ENCODE measurements at places on chromosomes 2 and 18.

GRCh38 chr2:109173311-109174171, 44.5 kb downstream of the SH3RF3 start:
- no peak for DNase-seq

DNA sequence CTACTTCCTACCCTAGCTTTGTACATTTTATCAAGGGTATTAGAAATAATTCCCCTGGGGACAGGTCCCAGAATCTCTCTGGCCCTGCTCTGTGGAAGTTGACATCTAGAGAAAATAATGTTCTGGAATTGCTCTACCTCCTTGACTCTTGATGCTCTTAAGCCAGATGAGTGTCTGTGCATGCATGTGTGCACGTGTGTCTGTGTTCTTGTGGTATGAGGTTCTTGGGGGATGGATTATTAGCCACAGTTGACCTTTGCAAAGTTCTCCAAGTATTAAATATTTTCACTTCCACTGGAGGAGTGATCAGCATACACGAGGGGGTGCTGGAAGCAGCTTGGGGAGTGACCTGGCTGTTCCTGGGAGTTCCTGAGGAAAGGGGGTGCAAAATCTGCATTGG, 61.2 kb upstream of the PELI1 start:
- DNase-seq = no peak

- DNase-seq = no peak
Measured at GRCh38 chr2:39033980-39034379, 86.9 kb downstream of the SOS1 start.

GRCh38 chr2:43131890-43132682, 94.3 kb downstream of the ZFP36L2 start:
- DNase-seq = no peak

DNA sequence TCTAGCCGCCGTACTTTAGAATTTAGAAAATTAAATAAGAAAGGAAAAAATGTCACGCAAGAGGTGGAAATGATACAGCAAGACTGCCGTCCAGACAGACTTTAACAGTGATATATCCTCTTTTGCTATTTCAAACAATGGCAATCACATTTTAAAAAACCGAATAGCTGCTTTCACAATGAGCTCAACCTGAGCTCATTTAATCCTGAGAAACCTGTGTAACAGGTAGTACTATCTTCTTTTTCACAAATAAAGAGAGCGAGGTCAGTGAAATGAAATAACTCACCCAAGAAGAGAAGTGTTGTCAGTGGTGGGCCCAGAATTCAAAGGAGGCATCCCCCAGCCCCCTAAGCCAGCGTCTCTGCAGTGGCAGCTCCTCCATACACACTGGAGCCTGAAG, 60.7 kb upstream of the DAPL1 start:
- no peak for DNase-seq

GRCh38 chr2:166240387-166241313, 112.8 kb upstream of the SCN1A start:
- DNase-seq = no peak

DNA sequence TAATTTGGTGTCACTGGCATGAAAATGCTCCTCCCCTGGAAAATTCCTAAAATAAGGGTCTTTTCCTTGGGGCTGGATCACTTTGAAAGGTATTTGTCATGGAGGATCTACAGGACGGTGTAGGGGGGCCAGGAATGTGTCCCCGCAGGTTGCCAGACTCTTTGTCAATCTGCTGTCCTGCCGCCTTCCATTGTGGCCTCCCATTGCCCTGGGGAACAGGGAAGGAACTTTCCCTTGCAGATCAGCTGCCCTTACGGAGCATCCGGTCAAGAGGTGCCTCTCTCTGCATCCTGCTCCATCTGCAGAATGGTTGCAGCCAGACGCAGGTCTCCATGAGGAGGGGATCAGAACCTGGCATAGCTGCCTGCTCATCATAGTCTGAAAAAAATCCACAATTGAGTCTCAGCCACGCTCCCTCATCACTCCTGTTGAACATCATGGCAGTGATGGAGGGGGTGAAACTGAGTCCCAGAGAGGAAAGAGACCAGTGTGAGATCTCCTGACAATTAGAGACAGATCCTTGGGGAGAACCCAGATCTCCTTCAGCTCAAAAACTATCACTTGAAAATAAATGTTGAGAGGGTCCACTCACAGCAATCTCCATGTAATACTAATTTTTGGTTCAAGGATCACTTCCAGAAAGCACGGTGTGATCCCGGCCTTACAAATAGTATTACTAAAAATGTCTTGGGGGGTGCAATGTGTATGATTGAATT, 244.8 kb downstream of the MYCN start:
- no peak for DNase-seq
